ENCODE measurements at places on chromosomes 12 and 14.

- DNase-seq: peak; percentile 72
Measured at GRCh38 chr12:64621257-64621942, 11.1 kb downstream of the RASSF3 start.

DNA sequence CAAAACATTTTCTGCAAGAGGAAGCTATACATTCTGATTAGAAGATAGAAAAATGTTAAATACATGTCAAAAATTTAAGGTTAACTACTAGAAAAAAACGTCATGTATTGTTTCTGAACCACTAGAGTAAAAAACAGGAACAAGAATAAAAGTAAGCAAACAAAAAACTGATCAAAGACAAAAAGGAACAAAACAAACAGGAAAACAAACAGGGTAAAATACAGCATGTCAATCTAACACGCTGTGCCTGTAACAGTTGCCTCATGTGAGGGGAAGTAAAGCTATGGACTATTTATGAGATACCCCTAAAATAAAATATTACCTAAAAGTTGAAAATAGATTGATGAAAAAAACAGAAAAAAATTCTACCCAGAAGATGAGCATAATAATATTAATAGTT lies 43.9 kb downstream of the EGLN3 start:
- DNase-seq: no peak

DNA sequence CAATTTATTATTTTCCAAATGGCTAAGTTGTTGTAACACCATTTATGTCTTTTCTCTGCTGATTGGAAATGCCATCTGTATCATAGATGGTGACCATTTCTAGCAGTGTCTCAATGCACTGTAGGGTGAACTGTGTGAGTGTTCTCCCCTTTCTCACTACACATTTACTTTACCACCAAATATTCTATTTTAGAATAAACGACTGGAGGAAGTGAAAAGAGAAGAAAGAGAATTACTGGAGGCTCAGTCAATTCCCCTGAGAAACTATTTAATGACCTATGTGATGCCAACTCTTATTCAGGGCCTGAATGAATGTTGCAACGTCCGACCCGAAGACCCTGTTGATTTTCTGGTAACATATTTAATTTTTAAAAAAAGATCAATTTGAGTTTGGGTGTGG lies 15.5 kb upstream of the PAPOLA start:
- no peak for DNase-seq

- DNase-seq: no peak
Measured at GRCh38 chr14:89443042-89443629, 26.1 kb upstream of the FOXN3 start.

GRCh38 chr14:89813617-89814031 lies 140.9 kb downstream of the EFCAB11 start:
- DNase-seq: peak; percentile 10

GRCh38 chr12:106602076-106602475 lies 19.3 kb downstream of the RFX4 start:
- DNase-seq: no peak
